ENCODE measurements at places on chromosomes 3 and 15. TPM values are rescaled to one million over a fixed set of nuclear protein-coding genes. Genes with fewer than 3 reads are reported as not detected.
A peak's percentile ranks its signal among the peaks of the same experiment; 100 is the strongest.

GOLGA8T gene
- not detected for polyA plus RNA-seq

EOMES gene
- polyA plus RNA-seq = 0.13 TPM

PCCB gene
- polyA plus RNA-seq = 79.6 TPM

SKOR1 gene
- 0.16 TPM for polyA plus RNA-seq

PPM1L gene
- polyA plus RNA-seq = 8.0 TPM

PLA2G4F gene
- polyA plus RNA-seq = 24.0 TPM

ACSBG1 gene
- polyA plus RNA-seq = 1.1 TPM

DNA sequence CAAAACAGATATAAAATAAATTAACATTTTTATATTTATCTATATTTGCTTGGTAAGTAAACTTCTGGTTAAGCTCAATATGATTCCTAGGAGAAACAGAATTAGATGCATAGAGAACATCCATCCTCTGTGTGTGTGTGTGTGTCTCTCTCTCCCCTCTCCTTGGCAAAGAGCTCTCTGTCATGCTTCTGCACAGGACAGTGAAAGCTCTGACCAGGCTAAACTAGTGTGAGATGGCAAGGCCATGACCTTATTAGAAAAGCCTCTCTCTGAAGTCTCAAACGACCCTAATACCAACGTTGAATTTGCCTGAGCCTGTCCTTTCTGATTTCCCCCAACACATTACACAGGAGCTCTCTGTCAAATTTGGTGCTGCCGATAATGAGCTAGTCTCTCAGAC is 746.0 kb downstream of the VGLL3 start:
- DNase-seq = no peak

DNA sequence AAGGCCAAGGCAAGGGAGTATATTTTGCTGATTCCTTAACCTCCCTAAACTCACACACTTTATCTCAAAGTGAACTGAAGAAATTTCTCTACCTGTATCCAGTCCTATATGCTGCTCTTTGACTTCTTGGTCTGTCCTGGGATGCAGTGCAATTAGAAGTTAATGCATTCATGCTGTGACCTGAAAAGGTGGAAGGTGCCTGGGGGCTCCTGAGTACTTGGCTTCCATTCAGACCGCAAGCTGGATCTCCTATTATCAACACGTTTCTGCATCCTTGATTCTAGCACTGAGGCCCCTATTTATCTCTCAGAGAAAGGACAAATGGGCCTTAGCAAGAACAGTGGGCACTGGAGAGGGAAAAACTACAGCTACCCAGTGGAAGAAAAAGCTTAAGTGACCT is 17.7 kb upstream of the CADPS start:
- DNase-seq = no peak

DNA sequence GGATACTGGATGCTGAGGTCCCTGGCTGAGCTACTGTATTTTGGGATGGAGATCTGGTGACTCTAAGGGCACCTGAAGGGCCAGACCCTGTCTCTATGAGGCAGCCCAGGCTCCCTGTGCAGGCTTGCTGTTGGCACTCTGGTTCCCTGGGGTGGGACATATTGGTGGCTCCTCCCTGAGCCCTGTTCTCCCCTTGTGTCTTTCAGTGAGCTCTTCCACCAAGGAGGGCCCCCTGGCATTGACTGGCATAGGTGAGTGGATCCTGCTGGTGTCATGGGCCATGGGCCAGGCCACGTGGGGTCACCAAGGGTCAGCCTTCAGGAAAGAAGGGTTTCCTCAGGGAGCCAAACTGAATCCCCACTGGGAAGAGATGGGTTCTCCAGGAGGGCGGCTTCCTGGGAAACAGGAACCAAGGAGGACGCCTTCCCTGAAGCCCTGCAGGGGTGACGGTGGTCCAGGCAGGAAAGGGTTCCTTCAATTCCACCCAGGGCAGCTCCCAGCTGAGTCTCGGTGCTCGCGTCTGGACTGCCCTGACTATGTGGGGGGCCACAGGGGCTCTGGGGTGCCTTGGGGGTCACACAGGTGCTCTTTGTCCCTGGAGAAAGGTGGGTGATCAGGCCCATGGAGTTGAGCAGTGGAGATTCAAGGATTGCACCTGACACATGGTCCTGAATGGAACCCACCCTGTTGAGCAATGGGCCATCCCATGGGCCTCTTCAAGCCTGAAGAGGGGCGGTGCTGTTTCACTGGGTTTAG is 220.4 kb downstream of the SNRPN start:
- no peak for DNase-seq

GRCh38 chr3:135895106-135895733 is 70.3 kb upstream of the PPP2R3A start:
- peak; percentile 50 for DNase-seq

DNA sequence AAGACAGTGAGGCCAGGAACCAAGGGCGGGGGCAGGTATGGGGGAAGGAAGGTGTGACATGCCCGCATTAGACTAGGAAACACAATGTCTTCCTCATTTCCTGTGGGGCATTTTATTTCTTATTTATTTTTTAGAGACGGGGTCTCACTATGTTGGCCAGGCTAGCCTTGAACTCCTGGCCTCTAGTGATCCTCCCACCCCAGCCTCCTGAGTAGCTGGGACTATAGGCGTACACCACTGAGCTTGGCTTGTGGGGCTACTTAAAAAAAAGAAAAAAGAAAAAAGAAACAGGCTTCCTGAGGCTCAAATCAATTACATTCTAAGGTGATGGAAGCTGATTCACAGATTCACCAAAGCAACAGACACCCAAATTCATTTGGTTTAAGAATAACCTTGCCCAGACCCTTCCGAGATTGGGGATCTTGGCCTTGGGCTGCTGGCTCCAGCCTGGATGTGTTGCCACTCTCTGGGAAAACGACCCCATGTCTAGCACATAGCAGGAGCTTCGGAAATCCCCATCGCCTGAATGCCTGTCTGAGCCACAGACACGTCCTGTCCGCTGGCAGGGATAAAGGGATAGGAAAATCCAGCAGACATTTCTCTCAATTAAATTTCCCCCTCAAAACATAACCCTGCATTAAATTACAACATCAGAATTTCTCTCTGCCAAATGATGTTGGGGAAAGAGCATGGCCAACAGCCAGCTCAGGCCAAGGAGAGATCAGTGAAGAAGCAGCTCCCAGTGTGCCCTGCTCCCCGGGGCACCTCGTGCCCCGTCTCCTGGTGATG is 13.0 kb downstream of the CPN2 start:
- DNase-seq = no peak

DNA sequence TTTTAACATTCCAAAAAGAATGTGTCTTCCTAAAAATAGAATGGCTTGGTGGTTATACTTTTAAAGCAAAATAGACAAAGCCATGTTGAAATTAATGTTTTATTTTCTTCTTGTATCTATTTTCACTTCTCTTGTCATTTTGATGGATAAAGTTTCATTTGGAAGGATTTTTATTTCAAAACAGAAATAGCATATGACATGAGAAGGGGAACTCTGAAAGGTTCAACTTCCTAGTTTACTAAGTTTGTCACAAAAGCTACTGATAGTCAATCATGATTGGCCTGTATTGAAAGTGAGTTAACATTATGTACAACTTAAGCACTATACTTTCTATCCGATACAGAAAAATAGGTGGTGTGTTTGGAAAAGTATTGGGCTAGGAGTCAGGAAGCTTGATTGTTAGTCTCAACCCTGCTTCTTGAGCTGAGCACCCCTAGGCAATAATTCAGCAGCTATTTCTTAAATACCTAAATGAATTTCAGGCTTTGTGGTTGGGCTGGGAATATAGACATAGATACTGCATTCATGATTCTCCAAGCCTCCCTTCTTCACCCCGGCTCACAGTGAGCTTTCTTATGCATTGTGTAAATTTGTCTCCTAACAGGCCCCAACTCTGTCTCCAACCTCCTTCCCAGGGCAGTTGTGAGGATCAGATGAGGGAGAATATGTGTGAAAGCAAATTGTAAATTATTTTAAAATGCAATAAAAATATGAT is 46.9 kb upstream of the CSPG4 start:
- DNase-seq = no peak

DNA sequence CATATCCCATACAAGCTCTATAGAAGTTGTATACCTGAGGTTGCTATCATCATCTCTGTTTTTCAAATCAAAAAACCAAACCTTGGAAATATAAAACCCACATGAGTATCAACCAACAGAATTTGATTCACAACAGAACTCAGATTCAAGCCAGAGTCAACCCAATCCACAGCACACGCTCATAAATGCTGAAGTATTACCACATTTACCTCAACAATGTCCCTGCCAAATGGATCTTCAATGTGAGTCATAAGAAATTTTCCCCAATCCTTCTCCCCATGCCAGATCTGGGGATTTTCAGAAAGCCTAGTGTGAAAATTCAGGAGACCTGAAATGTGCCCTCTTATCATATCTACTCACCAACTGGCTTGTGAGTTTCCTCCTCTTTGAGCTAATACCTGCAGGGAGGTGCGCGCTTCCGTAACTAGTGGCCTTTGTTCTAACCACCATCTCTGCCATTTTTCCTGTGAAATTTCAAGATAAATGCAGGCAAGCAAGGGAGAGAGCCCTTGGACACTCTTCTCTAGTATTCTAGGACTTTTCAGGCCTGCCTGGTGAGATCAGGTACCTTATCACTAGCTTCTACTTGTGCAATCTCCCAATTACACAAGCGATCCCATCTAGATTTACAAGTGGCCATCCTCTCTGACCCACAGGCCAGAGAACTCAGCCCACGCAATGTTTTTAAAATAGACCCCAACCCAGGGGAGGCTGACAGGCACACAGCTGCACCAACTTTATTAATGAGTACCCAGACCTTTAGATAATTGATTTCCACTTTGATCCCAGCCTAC is 1076.9 kb upstream of the CFAP20DC start:
- DNase-seq = no peak

DNA sequence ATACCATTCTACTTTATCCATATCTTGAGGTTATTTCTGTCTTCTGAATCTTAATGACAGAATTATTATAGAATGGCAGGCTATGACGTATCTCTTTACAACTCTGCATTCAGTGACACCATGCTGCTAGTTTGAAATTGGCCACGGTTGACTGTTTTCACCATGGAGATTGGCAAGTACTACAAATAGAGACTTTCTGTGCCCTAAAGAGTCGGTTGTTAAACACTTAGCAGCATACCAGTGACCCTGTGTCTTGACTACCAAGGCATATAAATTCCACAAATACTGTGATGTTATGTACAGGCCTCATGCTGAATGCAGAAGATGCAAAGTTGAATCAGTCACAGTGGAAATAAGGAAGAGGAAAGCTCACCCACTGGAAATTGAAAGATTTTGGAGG is 67.0 kb upstream of the CADPS start:
- no peak for DNase-seq

DNA sequence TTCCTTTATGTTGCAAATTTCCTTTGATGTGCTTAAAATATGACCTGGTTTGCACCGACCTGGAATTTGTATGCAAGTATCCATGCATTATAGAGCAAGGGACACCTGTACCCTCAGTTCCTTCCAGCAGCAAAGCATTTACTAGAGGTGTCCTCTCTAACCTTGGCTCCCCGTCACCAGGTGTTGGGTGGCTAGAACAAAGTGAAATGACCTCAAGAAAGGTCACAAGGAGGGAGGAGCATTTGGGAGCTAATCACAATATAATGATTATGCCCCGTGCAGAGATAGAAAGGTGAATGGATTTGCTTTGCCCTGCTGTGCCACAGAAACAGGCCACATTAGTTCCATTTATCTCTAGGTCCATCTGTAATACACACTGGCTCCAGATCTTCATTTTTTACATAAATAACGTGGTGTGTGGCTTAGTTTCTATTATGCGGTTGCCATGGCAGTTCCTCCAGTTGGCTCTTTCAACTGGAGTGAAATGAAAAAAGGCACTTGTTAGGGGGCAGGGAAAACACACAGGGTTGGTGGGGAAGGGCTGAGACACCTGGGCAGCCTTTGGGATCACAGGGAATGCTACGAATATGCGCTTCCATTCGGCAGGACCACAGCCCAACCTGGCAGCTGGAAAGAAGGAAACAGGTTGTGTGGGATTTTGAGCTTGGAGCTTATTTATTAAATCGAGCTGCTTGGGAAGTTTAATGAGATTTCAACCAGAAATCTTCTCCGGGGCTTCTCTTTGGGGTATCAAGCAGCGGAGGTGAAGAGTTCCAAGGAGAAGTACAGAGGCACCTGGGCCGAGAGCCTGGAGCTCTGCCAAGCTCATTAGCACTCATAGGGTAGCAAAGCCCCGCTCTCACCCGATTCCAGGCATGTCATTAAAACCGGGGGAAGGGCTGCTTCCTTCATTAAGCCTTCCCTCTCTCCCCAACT is 233.5 kb upstream of the ST8SIA2 start:
- DNase-seq = no peak

DNA sequence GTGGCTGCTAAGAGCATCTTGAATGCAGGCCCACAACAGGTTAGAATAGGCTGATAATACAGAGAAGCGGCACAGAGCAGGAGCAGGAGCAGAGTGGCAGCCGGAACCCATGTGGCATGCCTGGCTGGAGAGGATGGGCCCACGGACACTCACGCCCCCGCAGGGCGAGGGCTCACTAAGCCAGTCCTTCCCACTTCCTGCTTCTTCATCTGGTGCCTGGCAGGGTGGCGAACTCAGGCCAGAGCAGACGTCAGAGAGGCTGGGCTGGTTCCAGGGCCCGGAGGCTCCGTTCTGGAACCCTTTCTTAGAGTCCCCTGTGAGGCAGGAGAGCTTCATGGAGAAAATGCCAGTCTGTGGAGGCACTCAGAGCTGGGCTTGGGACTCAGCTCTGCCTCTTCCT is 195.1 kb downstream of the NTRK3 start:
- no peak for DNase-seq

GRCh38 chr3:196431181-196432136 is 768 bp downstream of the UBXN7 start:
- peak; percentile 57 for DNase-seq
